ENCODE measurements at places on chromosomes 11 and 22. TPM values are rescaled to one million over a fixed set of nuclear protein-coding genes. Genes with fewer than 3 reads are reported as not detected.
A peak's percentile ranks its signal among the peaks of the same experiment; 100 is the strongest.

Gene PNPLA3
- total RNA-seq = 2.4 TPM

Gene ANO5
- total RNA-seq = 2.8 TPM

Gene MOV10L1
- 1.7 TPM for total RNA-seq

Gene PPARA
- total RNA-seq = 22.3 TPM

- DNase-seq = no peak
Measured at GRCh38 chr22:24519496-24519895, 24.4 kb downstream of the UPB1 start.

DNA sequence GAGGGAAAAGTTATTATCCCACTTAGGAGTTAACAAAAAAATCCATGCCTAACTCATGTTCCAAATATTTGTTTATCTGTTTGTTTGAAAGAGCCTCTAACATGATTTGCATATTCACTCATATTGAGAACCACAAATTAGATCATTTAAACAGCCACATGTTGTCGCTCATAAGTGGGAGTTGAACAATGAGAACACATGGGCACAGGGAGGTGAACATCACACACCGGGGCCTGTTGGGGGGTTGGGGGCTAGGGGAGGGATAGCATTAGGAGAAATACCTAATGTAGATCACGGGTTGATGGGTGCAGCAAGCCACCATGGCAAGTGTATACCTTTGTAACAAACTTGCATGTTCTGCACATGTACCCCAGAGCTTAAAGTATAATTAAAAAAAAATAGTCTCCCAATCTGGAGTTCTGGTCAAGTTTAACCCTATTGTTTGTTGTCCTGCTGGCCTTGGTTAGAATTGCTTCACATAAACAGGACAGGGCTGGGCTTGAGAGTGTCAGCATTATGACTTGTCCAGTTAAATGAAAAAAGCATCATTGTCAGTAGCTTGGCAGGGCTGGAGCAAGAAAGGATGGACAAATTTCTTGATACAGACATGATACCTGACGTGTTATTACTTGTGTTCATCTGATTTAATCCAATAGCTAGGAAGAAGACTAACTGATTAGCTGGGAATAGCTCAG is 57.8 kb upstream of the PSMA1 start:
- DNase-seq = no peak

DNA sequence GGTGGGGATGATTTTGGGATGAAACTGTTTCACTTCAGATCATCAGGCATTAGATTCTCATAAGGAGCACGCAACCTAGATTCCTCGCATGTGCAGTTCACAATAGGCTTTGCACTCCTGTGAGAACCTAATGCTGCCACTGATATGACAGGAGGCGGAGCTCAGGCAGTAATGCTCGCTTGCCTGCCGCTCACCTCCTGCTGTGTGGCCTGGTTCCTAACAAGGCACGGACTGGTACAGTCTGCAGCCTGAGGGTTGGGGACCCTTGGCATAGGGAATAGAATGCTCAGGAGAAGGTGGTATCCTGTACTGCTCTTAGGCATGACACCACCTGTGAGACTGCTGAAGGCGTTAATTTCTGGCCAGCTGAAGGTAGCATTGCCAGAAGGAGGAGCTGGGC is 47.0 kb downstream of the STIM1 start:
- no peak for DNase-seq

- DNase-seq = no peak
Measured at GRCh38 chr11:103737037-103737622, 299.3 kb upstream of the DDI1 start.

GRCh38 chr11:111221208-111221607 is 24.3 kb upstream of the POU2AF2 start:
- no peak for DNase-seq

DNA sequence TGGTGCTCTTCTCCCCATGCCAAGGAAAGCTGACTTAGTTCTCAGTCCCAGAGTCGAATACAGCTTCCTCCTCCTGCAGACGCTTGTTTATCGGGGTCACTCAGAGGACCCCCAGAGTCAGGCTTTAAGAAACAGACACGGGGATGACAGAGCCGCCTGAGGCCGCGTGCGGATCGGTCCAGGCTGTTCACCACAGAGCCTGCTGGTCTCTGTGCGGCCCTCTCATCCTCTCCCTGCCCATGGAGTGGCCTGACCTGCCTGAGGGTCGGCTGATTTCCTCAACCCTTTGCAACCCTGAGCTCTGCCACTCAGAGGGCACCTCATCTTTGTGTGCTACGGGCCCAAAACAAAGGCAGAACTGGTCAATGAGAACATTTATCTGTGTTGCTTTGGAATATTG is 2.1 kb downstream of the GAL start:
- no peak for DNase-seq

- no peak for DNase-seq
Measured at GRCh38 chr11:46296528-46297448, 19.3 kb downstream of the CREB3L1 start.

DNA sequence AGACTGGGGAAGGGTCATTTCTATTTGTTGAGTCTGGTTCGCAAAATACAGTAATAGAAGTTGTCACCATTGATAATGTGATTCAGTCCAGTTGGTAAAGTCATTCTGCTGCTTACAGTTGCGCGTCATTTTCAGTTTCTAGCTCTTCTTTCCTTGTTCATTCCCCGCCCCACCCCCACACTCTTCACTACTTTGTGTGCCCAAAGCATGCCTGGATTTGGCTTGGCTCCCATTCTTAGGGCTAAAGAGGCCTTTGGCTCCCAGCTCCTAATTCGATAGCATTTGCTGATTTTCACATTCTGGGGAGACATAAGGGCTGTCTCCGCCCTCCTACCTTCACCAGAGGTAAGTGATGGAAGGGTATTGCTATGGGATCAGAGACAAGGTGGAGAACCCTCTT is 43.0 kb downstream of the CECR2 start:
- DNase-seq = no peak

DNA sequence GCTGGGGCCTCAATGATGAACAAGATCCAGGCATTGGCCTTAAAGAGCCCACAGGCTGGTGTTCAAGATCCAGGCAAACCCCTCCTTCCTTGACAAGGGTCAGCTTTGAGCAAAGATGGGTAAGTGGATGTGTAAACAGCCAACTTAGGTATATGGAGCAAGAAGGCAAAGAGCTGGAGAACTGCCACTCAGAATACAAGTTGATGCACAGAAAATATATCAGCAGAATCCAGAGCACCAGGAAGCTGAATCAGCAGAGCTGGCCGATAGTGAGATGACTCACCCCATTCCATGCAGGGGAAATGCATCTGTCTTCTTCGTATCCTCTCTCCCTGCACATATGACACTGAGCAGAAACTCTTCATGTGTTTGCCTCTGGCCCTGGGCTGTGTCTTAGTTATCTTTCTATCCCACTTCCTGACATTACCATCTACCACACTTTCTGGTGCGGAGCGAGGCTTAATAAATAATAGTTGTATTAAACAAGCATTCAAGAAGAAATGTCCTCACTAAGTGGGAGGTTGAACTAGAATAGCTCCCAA is 57.8 kb downstream of the ENDOD1 start:
- DNase-seq = no peak

- no peak for DNase-seq
Measured at GRCh38 chr11:69470793-69471728, 10.4 kb upstream of the LINC01488 start.

DNA sequence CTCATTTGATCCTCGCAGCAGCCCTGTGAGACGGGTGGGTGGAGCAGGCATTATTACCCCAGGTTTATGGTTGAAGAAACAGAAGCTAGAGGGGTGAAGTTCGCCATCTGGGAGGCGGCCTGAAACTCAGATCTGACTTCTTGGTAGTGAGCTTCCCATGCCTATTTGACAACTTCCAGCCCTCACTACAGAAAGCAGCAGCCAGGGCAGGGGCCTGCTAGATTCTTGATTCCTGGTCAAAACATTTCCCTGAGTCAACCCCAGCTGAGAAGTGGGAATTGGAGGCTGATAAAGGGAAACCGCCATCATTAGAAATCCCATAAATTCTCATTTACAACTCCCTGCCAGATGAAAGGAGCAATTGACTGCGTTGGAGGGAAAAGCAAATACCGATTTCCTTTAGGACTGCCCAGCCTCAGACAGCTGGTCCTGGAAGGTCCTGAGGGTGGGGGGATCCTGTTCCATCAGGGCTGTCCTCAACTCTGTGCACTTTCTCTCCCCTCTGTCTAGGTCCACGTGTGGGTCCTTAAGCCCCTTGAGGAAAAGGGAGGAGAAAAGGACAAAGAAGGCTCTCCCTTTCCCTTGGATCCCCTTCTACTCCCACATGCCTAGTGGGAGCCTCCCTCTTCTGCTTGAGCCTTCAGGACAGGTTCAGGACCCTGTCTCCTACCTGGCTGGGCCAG is 10.2 kb upstream of the NECTIN1 start:
- DNase-seq = no peak

DNA sequence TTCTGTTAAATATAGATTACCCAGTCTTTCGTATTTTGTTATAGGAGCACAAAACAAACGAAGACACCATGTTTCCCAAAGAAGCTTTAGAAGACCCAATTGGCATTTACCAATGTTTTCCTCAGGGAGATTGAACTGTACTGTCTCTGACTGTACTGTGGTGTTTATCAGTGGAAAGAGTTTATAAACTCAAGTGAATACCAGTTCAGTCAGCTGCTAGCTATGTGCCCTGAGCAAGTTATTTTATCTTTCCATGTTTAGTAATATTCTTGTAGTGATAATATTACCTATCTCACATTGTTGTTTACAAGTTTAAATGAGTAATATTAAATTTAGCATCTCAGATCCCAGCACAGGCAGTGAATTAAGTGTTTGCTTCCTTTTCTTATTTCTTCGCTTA is 773.2 kb downstream of the KCNA4 start:
- no peak for DNase-seq

DNA sequence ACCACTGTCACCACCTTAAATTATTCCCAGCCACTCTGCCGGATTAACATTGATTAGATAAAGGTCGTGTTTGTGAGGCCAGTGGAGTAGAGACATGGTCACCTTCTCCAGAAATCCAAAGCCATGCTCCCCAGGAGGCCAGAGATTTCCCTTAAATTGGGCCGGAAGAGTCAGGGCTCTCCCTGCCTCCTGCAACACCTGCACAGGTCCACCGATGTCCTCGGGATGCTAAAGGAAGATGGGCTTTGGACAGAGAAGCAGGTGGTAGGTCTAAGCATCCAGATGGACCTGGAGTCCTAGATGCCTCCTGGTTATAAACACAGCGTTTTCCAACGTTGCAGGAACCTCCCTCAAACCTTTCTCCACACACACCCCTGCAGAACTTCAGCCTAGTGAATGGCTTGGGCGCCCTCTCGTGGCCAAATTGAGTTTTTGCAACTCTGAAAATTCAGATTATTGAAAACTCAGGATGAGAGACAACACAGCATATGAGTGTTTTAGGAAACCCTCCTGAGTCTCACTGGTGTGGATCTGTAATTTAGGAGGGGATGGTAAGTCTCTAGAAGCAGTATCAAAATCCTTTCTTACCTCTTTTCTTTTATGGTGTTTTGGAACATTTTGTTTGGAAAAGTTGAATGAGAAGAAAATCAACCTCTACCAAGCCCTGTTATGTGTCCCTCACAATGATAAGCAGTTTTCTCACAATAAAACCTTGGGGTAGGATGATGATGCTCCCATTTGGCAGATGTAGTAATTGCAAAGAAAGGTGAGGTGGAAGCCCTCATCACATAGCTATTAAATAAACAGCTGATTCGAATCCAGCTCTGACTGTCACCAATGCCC is 109.6 kb downstream of the RRAS2 start:
- peak; percentile 73 for DNase-seq

DNA sequence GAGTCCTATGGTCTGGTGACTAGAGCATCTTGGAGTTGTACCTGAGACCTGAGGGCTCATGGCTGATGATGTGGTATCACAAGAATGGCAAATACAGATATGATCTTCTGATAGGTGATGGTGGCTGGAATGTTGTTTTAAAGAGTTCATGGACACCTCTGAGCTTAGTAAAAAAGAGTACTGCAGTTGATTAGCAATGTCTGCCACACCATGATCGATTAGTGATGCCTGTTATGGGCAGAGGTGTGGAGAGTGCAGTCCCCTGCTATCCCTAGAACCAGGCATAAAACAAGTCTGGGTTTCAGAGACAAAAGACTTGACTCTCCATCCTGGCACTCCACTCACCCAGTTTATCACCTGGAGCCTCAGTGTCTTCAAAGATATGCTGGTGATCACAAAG is 1.4 kb upstream of the BATF2 start:
- DNase-seq = no peak

Data from left lung (tissue), 14 donors.